Smooth muscle cell of the brain vasculature (primary cell): ENCODE measurements at places on chromosomes 7 and 10.
A peak's percentile ranks its signal among the peaks of the same experiment; 100 is the strongest.

DNA sequence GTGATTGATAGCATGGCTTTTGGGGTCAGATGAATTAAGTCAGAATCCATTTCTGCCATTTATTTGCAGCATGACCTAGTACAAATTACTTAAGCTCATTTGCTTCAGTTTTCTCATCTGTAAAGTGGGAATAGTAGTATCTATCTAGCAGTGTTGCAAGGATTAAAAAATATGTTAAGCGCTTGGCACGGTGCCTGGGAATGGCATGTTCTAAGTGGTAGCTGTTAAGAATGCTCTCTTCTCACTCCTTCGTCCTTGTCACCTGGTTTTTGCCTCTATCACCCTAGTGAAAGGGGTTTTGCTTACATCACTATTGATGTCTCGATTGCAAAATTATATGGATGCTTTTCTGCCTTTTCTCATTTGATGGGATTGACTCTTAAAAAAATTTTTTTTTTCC, 7.4 kb downstream of the TMEM248 start:
- DNase-seq = no peak

DNA sequence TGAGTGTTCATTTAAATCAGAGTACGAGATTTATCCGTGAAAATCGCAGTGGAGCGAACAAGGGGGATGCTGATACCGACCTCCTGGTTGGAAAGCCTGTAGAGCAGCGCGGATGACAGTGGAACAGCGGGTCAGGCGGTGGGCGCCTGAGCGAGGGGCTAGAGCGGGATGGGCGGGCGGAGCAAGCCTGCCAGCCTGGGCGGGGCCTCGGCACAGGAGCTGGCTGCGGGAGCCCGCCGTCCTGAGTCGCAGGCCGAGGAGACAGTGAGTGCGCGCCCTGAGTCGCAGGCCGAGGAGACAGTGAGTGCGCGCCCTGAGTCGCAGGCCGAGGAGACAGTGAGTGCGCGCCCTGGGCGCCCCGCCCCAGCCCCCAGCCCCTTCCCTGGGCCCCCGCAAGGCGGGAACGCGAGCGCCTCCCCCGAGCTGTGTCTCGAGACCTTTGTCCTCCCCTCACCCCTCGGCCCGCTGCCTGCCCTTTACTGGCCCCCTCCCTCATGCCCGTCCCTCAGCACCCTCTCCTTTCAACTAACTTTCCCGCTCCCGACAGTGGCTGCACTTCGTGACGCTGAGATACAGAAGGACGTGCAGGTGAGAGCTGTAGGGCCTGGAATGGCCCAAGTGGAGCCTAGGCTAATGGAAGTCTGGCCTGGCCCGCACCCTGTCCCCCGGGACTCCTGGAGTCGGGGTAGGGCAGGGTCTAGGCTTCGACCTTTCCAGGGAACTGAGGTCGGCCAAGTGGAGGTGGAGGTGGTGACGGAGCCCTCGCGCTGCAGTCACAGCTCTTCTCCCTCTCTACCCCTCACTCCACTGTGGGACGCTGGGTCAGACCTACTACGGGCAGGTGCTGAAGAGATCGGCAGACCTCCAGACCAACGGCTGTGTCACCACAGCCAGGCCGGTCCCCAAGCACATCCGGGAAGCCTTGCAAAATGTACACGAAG, at the start of gene AS3MT:
AS3MT (plus strand) TSS at position 213 of the 941 bp plus-strand sequence; CDS start at position 336, 123 bp downstream.
- no peak for DNase-seq

DNA sequence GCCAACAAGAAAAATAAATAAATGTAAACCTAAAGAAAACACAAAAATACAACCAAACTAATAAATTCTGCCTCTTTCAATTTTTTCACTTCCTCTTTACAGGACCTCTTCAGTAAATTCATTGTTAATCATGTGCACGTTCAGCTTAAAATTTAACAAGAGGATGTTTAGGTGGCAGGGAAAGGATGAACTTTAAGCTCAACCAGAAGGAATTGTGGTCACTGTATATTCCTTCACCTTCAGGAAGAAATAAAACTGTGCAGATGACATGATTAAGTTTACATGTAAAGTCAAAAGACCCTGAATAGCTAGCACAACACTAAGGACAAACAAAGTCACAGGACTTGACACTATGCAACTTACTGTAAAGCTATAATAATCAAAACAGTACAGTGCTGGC, 33.0 kb downstream of the KIF5B start:
- DNase-seq = no peak

- peak; percentile 13 for DNase-seq
These were observed 38.6 kb downstream of the MRC1 start for GRCh38 chr10:17847585-17848296.

DNA sequence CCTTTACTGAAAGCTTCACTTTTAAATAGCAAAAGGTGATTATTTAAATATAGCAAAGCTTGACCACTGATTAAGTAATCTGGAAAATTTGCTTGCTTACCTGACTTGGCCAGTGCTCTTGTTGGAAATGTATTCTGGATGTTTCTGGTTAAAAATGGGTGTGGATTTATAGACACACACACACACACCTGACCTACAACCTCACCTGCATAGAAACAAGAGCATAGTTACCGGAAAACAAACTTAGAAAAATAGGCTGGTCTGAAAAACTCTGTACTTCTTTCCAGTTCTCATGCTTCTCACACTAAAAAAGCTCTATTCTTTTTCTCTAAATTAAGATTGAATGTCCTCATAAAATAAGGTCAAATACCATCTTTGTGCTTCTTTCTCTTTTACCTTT, at the start of gene AGR3:
AGR3 (minus strand) TSS at position 140 of the 400 bp plus-strand sequence. CDS start 3,365 bp downstream, outside the sequence.
- DNase-seq = no peak

GRCh38 chr10:26787362-26787761, 73.4 kb downstream of the ABI1 start:
- no peak for DNase-seq

GRCh38 chr7:134394056-134394455, 64.8 kb downstream of the AKR1B1 start:
- DNase-seq = no peak

- DNase-seq = no peak
These were observed 170.5 kb downstream of the C1GALT1 start for GRCh38 chr7:7352845-7353244.

GRCh38 chr7:155660758-155661093, 16.3 kb downstream of the RBM33 start:
- DNase-seq = no peak
